EL (cell line): ENCODE measurements at places on chromosomes 16 and 17.

DNA sequence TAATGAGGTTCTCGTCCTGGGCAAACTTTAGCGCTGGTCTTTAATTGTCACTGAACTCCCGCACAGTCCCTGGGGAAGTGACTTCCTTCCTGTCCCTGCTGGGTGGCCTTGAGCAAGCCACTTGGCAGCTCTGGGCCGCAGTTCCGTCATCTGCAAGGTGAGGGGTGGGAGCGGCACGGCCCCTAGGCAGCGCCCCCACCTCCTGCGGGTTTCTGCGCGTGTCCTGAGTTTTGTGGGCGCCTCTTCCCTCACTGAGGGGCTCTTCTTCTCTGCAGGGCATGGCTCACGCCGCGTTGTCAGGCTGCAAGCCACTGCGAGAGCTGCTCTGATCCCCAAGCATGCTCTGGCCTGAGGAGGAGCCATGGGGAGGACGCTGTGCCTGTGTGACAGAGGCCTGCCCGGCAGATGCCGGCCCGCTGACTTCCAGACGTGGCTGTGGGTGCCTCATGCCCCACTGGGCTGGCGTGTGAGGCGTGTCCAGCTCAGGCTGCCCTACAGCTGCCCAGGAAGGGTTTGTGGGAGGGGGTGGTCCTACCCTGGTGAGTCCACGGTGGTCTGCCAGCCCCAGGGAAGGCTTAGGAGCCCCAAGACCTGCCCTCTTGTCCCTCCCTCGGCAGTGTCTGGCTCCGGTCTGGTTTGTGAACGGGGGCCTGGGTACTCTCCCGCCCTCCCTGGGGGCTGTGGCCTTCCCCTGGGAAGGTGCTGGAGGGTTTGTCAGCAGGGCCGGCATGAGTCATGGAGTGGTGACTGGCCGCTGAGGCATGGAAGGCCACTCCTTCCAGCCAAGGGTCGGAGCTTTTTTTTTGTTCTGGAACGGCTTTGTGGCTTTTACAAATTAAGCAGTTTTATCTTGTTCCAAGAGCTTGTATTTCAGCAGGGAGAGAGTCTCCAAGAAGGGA, 182.0 kb downstream of the SEC14L1 start:
- DNase-seq, result peak; percentile 99

DNA sequence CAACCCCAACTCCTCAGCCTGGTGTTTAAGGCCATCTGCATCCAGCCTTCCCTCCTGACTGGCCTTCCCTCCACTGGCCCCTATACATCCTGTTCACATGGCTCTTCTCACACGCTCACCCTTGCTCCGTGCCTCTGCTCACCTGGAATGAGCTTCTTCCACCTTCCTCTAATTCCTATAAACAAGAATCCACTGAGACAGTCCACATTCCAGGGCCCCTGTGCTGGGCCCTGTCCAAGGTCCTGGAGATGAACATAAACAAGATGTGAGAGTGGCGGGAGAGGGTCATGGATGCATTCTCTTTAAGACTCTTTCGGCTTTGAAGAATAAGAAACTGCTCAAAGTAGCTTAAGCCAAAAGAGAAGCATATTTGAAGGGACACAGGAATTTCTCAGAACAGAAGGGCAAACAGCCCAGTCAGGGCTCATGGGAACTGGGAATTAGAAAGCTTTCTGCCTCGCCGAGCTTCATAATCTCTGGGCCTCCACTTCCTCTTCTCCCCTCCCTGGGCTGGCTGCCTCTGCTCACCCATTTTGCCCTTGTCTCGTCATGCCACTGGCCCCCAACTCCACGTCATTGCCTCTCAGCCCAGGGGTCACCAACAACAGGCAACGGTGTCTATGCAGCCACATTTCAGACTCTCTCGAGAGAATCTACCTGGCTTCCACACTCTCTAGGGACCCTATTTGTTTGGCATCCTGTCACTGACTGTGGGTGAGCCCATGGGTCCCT, 13.5 kb downstream of the SPPL2C start:
- peak; percentile 33 for DNase-seq

GRCh38 chr16:86142801-86143236, 243.9 kb downstream of the IRF8 start:
- peak; percentile 6 for DNase-seq

- no peak for DNase-seq
These were observed 224.4 kb upstream of the CACNG5 start for GRCh38 chr17:66610361-66611133.

DNA sequence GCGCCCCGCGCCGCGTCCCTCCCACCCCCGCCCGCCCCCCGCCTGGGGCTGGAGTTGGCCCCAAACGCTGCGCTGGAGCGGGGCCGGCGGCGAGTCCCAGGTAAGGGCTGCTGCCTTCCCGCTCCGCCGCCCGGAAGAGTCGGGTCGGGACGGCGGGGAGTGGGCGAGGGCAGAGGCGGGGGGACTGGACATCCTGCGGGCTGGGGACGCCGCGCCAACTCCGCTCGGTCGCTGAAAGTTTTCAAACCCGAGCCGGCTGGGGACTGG, 469 bp downstream of the GPRC5C start:
- DNase-seq, result no peak

DNA sequence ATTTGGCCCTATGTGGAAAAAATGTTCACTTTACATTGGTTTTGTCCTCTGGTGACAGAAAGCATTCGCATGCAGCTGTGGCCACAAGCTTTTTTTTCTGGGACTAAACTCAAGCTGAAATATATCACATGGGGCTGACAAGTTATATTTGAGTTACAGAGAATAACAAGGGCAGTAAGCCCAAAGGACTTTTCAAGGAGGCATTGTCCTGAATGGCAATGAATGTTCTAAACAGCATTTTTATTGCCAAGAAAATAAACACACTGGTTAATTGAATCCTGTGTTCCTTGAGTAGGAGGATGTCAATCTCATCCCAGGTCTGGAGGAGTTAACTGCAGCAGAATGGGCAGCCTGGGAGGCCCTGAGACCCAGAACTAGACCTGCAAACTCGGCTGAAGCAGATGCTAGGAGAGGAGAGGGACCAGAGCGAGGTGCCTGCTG, 114.5 kb downstream of the COPRS start:
- no peak for DNase-seq

GRCh38 chr16:50675686-50676610, 5.2 kb downstream of the SNX20 start:
- no peak for DNase-seq

- peak; percentile 81 for DNase-seq
These were observed 2.8 kb upstream of the MMP15 start for GRCh38 chr16:58022601-58023371.

DNA sequence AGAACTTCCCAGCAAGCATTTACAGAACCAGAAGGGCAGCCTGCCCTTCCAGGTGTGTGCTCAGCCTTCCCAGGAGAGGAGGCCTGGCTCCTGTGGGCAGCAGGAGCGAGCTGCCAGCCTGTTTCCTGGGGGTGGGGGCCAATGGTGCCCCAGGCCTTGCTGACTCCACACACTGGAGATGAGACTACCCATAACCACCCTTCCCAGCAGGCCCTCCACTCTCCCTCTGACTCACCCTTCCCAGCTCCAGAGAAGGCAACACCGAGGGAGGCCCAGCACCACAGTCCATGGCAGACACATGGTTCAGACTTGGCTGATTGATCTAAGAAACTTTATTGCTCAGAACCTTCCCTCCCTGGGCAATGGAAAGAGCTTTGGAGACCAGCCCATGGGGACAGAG, 1.8 kb upstream of the PRSS53 start:
- peak; percentile 76 for DNase-seq

DNA sequence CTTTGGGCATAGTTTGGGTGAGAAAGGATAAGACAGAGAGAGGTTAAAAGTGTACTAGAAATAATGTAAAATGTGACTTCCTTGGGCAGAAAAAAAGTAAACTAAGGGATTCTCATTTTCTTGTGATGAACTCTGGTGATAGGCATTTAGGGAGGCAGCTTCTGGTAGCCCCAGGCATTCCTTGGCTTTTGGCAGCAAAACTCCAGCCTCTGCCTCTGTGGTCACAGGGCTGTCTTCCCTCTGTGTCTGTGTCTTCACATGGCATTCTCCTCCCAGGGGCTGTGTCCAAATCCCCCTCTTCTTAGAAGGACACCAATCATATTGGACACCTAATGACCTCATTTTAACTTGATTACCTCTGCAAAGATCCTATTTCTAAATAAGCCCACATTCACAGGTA, 54.7 kb downstream of the HS3ST3B1 start:
- DNase-seq, result peak; percentile 62

DNA sequence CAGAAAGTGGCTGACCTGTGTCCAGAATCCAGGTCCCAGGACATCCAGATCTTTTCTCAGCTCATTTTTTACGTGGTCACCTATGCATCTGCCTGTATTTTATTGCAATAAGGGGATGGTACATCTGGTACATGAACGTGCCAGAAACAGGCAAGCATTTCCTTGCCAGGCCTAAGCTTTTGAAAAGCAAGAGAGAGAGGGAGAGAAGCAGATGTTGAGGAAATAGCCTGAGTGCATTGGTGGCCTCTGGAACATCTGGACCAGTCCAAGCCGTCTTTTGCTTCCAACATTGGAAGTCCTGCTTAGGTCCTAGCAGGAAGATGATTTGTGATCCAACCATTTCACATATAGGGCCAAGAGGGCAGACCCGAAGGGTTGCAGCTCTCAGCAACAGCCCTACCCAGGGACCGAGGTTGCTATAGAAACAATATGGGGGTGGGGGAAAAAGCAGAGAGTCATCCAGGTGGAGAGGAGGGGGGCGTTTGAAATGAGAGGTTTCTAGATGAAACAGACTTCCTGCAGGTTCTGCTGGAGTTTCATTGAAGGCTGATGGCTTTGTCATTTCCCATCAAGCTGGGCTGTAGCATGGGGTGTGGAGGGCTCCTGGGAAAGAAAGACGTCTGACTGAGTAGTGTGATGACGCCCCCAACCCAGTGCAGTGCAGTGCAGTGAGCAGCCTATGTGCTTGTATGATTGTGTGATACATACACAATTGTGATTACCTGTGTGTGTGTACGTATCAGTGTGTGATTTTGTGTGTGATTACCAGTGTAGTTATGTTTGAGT, 61.6 kb downstream of the SHISA6 start:
- DNase-seq, result no peak

DNA sequence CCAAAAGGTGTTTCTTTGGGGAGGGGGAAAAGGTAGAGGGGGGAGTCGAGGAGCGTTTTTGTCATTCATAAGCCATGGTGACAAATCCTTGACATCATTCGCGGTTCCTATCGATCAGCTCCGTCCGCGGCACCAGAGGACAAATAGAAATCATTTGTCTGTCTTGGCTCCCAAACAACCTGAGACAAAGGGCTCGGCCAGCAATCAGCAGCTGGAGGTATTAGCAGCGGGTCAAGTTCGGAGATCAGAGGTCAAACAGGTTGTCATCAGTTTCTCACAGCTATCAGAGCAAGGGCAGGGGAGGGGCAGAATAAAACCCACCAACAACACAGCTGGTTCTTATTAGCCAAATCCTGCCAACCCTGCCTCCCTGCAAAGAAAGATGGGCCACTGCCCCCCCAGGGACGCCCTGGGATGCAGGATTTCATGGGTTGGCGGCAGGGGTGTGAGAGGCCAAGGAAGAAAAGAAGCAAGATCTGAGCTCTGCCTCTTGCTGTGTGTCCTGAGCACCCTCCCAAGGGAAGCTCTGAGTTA, 145.3 kb upstream of the LHX1 start:
- no peak for DNase-seq

DNA sequence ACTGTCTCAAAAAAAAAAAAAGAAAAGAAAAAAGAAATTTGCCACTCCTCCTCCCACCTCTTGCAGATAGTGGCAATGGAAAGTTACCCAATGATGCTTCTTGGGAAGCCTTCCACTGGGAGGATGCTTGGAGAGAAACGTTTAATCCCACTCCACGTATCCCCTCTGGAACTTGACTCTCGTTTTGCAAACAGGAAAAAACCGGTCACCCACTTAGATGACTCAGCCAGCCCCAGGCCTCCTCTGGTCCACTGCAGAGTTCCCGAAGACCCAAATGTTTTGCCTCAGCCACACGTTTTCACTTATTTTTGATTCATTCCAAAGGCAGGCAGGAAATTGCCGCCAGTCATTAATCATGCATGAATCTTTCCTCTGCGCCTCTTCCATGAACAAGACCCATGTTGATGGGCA, 9.3 kb upstream of the TNFRSF17 start:
- DNase-seq, result peak; percentile 98

DNA sequence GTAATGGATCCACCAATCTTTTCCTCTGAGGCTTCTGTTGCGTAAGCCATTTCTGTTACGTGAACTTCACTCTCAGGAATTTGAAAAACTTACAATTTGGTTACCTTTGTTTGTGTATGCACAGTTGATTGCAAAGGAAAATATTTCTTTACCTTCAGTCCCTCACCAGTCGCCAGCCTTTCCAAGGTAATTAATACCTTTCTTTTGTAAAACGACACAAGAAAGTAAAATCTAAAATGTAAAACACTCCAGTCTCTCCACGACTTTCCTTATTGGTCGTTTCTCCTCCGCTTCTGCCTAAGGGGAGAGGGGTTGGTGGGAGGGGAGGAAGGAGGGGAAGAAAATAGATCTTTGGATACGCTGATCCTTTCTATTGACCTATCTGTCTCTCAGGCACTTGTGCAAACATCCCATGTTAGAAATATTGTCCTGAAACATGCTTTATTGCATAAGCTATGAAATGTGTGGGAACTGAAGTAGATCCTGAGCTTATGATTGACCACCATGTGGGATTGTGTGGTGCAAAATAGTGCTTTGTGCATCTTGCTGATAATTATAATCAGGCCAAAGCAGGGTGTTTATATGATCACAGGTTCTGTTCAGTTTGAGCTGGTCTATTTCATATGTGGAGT, 32.4 kb upstream of the EFCAB13 start:
- DNase-seq, result no peak

DNA sequence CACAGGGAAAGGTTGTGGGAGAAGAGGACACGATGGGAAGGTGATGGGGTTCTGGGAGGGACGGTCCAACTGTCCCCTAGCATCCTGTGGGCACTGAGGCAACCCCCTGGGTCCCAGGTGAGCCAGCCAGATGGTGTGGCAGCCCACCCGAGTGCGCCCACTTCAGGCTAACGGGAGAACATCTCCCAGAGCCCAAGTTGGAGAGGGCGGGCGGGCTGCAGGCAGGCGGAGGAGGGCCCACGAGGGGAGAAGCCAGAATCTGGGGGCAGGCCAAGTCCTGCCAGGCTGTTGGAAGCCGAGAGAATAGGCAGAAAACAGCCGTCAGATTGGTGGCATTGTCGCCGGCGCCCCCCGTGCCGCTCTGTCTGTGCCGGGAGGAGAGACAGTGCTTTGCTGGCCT, 13.8 kb upstream of the ABCC3 start:
- DNase-seq, result no peak

DNA sequence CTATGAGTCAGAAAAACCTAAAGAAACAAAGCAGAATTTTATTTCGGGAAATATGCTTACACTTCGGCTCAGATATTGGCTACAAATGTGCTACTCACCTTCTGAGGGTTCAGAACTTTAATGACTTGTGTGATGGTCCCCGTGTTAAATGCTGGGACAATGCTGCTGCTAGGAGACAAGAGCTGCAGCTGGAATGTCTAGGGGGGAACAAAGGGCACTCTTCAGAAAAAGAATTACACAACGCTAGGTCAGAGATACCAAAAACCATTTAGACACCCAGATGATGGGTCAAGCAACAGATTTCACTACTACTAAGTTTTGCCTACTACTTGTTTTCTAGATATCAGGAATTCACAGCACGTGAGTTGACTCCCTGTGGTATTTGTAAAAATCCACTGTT, 10.0 kb upstream of the PHLPP2 start:
- no peak for DNase-seq

- peak; percentile 31 for DNase-seq
These were observed 21.2 kb downstream of the PEMT start for GRCh38 chr17:17570140-17570797.
